Activated T-helper 1 cell treated with Interleukin-2 at 50 U/mL for 16 hours (primary cell): ENCODE measurements at places on chromosomes 7 and 10.

- DNase-seq, result no peak
Measured at GRCh38 chr10:34200355-34200901, 614.7 kb downstream of the PARD3 start.

DNA sequence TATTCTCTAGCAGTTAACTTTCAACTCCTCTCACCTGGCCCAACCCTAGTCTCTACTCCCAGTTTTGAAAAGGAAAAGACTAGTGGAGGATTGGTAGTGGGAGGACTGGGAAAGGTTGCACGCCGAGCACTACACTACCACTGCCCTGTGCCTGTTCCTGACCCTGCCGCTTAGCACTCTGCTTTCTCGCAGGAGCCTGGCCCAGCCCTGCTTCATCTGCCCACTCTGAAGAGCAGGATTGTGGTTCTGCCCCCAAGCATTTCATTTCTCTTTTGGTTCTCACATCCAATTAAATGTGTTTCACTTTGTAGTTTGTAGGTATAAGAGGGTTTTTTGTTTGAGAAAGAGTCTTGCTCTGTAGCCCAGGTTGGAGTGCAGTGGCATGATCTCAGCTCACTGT lies 31.5 kb upstream of the RBM20 start:
- DNase-seq, result no peak

DNA sequence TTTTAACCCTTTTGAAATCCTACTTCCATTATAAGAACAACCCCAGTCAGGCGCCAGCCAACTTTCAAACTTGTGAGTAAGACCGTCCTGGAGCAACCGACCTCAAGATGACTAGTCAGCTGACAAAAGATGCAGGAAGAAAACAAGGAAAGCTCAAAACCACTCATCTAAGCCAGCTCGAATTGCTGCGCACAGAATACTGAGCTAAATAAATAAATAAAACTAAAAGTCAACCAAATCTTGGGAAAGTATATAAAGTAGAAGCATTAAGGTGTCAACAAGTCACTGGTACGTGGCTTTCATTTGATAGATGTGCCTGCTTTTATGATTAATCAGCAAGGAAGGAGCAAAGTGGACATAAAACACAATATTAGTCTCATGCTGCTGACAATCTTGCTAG lies 1269.8 kb downstream of the XPNPEP1 start:
- no peak for DNase-seq

- no peak for DNase-seq
Measured at GRCh38 chr10:110893559-110894179, 21.9 kb downstream of the PDCD4 start.

DNA sequence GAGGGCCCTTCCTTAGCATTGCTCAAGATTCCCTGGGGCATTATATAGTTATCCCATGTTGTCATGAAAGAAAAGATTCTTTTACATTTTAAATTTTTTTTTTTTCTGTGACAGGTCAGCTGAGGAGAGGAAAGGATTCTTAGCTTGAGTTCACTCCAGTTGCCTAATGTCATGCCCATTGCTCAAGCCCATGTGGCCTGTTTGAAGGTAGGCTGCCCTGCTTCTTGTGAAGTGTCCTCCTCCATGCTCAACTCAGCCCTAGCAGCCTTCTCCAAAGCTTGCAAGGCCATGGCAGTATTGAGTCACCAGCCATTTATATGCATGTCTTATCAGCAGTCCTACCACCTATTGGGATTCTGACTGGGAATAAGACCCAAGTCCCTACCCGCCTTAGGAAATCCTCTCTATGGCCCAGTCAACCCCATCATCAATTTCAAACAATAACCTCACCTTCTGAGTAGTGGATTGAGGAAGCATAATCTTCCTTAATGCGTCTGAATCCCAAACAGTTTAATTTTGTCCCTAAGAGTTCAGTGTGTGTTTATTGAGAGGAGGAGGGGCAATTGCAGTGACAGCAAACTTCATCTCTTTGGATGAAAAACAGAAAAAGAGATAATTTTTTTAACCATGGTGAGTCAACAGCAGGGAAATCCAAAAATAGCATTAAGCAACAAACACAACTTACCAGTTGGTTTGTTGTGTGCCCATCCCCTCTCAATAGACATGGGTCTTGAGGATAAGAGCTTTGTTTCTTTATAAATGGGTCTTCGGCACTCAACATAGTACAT lies 38.6 kb upstream of the WASL start:
- no peak for DNase-seq

- no peak for DNase-seq
Measured at GRCh38 chr7:47520406-47520805, 61.5 kb downstream of the TNS3 start.

- DNase-seq, result no peak
Measured at GRCh38 chr10:131702531-131703356, 198.1 kb upstream of the PPP2R2D start.
